Neuronal stem cell (in vitro differentiated cells): ENCODE measurements at places on chromosomes 7 and 10.

DNA sequence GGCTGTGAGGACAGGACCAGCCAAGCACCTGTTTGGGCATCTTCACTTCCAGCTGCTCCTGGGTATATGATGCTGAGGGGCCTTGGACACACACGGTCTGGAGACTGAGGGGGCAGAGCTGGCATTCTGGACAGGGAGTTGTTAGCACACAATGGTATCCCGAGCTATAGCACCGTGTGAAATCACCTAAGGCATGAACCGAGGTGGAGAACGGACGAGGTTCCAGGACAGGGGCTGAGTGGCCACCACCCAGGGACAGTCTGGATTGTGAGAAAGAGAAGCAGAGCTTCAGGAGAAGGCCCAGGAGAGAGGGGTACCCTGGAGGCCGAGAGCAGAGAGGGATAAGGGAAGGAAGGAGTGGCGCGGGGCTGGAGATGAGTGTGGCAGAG is 571.8 kb downstream of the TCERG1L start:
- DNase-seq: no peak

- peak; percentile 78 for DNase-seq
Measured at GRCh38 chr10:49606981-49607535, 3.1 kb upstream of the SLC18A3 start.

- DNase-seq: no peak
Measured at GRCh38 chr7:77907281-77907680, 108.7 kb downstream of the PHTF2 start.

DNA sequence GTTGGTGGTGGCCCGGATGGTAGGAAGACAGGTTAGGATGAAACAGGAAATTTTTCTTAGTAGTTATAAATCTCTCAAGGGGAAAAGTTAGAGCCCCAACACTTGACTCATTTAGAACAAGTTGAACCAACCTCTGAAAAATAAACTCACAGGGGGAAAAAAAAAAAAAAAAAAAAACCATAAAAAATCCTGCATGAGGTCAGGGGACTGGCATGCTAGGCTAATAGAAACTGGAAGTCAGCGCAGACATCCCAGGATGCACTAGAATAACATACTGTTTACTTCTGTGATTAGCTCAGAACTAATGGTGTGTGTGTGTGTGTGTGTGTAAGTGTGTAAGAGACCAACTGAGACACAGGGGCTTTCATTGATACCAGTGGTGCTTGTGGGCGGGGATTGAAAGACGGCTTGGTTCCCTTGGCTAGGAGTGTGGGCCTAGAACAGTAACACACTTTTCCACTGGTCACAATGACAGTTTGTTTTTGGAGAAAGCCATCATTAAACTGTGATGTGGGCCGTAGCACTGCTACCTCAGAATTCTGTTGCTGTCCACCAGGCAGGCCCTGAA is 491.6 kb upstream of the GALNT17 start:
- no peak for DNase-seq

DNA sequence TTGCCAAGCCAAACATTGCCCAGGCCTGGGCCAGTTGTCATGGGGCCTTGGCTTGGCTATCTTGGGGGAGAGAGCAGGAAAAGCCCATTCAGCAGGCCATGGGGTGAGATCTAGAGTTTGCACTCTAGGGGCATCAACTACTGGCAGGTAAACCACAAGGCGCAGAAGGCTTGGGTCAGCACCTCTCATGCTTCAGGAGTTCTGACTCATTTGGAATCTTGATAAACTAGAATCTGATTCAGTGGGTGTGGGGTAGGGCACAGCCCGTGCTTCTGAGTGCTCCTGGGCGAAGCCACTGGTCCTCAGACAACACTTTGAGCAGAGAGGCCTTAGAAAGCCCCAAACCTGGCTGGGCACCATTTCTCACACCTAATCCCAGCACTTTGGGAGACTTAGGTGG is 81.1 kb downstream of the RGS10 start:
- DNase-seq: no peak

DNA sequence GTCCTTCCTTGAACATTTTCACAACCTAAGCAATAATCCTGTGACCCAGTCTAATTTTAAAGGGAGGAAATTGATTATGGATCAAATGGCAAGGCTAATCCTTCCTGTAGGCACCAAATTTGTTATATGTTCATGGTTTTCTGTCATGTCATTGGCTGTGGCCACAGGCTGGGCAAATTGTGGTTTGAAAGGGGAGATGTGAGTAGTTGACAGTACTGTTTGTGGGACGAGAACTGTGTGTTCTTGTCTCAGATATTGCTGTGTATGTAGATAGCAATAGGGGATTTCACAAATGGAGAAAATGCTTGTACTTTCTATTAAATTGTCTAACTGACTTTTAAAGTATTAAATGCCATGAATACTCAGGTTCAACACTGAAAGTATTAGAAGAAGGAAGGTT is 8.1 kb upstream of the PRKG1 start:
- no peak for DNase-seq

DNA sequence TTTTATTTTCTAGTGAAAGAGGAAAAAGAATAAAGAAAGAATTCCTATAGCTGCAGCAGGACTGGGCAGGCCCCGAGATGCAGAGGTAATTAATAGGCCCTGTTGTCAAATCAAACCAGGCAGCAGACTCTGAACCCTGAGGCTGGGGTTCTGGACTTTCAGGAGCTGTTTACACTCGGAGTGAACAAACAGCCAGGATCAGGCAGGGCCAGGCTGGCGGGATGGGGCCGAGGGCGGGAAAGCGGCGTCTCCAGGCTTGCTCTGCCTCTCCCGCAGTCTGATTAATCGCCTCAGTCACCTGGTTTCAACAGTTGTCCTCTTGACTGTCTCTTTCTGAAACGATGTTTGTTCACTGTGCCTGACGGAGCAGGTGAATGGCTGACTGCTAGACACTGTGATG is 675.4 kb upstream of the FOXK1 start:
- no peak for DNase-seq

DNA sequence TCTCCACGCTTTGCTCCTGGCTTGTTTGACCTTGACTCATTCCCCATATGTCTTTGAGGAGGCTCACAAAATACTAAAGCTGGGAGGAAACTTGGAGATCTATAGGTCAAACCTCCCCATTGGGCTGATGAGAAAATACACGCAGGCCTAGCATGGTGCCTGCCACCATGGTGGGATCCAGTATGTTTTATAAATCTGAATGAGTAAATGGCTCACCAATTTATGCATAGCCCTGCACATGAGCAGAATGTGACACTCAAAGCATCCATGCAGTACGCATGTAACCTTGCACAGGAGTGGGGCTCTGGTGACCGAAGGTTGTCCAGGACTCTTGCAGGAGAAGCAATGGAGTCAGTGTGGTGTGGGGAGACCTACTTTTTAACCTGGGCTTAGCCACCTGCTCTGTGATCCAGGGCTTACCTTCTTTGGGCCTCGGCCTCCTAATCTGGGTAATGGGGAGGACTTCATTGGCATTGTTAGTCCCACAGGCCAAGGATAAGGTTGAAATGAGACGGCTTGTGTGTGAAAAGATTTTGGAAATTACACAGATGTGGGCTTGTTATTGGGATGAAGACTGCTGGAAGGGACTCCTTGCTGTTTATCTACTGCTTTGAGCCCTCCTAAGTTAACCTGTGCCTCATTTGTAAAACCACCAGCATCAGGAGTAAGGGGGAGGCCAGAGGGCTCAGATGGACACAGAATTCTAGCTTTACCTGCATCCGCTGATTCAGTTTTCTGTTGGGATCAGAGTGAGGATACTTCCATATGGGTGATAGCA is 58.4 kb downstream of the ADCYAP1R1 start:
- DNase-seq: no peak

GRCh38 chr7:108805808-108806397 is 236.2 kb downstream of the DNAJB9 start:
- DNase-seq: no peak

- no peak for DNase-seq
Measured at GRCh38 chr10:74103560-74104258, 46.9 kb downstream of the AP3M1 start.

DNA sequence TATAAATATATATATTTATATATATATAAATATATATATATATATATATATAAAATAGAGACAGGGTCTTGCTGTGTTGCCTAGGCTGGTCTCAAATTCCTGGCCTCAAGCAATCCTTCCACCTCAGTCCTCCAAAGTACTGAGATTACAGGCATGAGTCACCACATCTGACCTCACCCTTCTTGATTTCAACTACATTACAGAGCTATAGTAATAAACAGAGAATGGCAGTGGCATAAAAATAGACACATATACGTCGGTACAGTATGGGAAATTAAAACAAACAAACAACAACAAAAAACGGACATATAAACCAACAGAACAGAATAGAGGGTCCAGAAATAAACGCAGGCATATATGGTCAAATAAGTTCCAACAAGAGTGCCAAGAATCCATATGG is 77.6 kb upstream of the PPP1R3A start:
- DNase-seq: no peak

GRCh38 chr10:26566525-26567350 is 128.6 kb downstream of the APBB1IP start:
- no peak for DNase-seq

GRCh38 chr10:101666083-101666482 is 28.9 kb downstream of the FBXW4 start:
- DNase-seq: no peak

- DNase-seq: no peak
Measured at GRCh38 chr7:16708511-16708910, 45.0 kb upstream of the TSPAN13 start.

DNA sequence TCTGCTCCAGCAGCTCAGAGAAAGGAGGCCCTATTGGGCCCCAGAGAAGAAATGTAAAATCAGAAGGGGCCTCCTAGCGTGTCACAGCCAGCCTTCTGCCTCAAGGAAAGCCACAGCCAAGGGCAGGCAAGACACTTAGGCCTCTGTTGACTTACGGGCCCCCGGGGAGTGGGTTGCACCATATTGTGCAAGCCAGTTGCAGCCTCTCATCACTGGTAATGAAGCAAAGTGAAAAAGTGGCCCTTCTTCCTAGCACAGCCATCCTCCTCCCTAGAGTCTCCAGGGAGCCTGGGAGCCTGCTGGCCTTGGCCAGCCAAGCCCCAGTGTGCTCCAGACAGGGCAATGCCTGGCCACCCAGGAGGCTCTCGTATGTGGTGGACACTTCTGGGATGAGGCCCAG is 56.2 kb upstream of the GDF10 start:
- no peak for DNase-seq

DNA sequence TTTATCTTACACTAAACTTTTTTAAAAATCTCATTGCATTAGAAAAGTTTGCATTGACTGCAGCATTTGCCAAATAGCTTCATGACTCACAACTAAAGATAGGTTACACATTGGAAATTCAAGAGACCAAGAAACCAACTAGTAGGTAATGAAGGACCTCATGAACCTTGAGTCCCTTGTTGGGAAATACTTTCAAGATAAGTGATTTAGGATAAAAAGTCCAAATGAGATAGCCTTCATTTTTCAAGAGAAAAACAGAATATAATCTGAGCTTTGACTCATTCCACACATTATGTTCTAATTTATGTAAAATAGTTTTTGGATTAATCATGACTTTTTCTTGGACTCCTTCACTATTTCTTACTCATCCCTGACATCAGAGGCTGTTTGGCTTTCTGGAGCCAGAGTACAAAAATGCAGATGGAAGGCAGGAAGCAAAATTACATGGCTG is 13.1 kb upstream of the LIPF start:
- DNase-seq: no peak

DNA sequence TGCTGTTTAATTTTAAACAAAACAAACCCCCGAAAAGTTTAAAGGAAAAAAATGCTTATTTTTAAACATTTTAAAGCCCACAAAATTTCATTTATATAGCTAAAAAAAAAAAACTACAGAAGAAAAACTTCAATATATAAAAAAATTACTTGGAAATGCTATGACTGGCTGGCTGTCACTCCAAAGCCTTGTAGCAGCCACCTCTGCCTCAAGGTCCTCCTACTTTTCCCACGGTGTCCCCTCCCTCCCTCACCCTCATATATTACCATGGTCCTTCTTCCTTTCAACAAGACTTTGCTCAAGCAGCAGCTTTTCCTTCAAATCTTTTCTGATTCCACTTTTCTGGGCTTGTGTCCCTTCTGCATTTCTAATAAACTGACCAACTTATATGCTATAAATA is 122.0 kb downstream of the TPK1 start:
- no peak for DNase-seq

DNA sequence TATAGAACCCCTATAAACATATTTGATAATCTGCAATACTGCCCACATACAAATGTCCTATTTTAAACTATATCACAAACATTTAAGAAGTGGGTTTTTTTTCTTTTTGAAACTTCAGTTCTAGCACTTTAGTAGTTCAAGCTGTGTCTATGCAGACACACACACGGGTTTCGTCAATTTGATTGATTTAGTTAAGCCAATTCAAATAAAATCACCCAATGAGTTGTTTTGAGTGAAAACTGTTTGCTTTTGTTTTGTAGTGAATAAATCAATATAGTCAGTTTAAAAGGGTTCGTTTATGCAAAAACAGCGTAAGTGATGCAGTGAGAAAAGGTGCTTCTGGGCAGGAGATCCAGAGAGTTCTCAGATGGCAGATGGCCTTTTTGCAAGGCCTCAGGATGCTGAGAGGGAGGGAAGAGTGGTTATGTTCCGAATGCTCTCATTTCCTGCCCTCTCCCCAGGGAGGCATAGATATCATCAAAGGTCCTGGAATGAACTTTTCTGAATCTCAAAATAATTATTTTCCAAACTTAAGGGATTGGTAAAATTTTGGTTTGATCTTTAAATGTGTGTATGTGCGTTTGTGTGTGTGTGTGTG is 102.7 kb downstream of the AGMO start:
- no peak for DNase-seq

- no peak for DNase-seq
Measured at GRCh38 chr7:124751027-124751426, 14.6 kb downstream of the GPR37 start.
